H4 (cell line): ENCODE measurements at places on chromosomes 7 and 10. TPM values are rescaled to one million over a fixed set of nuclear protein-coding genes. Genes with fewer than 3 reads are reported as not detected.

The KIAA1549 gene
- 2.5 and 3.3 TPM in 2 replicates for total RNA-seq

The POM121 gene
- 3.1 and 5.2 TPM in 2 replicates for total RNA-seq

DNA sequence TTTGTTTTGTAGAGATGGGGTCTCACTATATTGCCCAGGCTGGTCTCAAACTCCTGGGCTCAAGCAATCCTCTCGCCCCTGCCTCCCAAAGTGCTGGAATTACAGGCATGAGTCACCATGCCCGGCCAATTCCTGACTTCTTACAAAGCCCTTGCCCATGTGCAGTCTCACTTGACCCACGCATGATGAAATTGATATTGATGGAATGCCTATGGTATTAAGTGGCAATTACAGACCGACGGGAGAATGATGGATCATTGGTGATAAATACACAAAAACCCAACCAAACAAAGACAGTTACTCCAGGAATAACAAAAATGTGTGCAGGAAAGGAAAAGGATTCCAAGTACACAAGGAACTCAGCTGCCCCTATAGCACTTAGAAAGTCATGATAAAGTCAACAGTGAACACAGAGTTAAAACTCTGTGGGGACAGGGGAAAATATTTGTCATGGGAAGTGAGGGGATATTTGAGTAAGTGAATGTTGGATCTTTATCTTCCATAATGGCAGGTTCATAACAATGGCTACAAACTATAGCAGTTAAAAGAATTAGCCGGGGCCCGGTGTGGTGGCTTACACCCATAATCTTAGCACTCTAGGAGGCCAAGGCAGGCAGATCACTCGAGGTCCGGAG, 21.6 kb downstream of the HIP1 start:
- DNase-seq = no peak

- DNase-seq = no peak
These were observed at the start of gene WEE2 for GRCh38 chr7:141708351-141708750. TSS of gene WEE2 (plus strand) at chr7:141708353. CDS start at chr7:141708759, 406 bp downstream.

DNA sequence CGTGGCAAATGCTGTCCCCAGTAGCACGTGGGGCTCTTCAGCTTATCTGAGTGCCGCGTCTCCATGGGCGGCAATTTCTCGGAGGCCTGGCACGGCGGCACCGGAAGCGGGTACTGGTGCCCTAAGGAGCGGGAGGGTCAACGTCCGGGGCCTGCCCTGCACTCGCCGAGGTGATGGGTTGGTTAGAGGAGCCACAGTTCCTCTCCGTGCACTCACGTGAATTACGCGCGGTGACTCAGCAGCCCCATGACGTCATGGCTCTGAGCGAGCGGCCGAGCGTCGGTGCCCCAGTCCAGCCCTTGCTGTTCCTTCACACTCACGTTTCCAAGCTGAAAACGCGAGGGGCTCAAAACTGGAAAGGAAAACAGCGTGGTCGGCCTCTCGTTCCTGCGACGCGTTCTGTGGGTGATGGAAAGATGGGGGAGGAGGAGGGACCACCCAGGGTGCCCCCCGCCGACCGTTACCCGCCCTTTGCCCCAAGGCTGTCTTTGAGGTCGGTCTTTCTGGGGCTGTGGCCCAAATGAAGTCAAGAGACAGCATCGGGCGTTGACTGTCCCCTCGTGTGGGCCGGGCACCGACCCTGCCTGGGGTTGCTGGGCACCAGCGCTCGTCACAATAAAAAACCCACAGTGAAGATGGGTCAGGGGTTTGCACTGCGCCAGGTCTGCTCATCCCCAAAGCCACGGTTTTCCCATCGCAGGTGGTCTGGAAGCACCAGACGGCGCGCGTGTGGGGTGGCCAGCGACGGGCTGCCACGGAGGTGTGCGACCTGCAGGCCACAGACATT, 70.4 kb upstream of the CFAP46 start:
- no peak for DNase-seq

GRCh38 chr10:130407052-130407451, 270.9 kb downstream of the GLRX3 start:
- no peak for DNase-seq

DNA sequence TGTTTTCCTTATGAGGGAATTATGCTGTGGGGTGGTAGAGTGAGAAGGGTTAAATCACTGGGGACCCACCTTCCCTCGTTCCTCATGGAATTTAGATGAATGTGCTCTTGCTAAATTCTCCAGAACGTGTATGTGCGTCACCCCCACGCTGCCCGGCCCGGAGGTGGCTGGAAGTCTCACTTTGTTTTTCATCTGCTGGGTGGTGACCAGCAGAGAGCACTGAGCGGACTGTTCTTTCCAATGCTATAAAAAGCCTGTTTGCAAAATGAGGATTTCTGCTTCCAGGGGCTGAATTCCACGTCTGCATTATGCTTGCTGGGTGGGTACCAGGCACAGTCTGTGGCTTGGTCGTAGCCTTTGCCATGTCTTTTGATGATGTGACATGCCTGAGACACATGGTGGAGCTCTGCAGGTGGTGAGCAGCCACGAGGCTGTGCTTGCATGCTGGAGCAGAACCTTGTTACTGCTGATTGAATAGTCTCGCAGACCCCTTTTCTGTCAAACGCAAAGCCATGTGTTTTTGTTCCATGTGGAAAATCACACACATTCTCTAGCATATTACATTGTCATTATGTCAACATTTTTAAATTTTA, 31.9 kb upstream of the INSYN2A start:
- DNase-seq = no peak

DNA sequence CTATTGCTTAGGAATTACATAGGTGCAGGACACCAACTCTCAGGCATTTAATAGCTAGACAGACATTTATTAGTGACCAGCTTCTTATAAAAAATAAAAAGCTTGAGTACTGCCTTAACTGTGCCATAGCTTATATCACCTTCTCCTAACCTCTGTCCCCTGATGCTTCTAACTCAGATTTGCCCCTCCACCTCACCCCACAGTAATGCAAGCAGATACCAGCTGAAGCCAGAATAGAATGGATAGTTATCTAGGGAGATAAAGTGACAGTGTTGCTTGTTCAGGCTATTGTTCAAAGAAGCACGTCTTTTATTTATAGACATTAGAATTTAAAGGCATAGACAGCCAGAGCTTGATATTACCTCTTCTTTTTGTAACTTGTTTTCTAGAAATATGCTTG, 99.6 kb upstream of the GLCCI1 start:
- DNase-seq = no peak
